ENCODE measurements at places on chromosomes 2 and 18.

GRCh38 chr2:96769814-96770213 is 9.1 kb downstream of the CNNM4 start:
- no peak for DNase-seq

DNA sequence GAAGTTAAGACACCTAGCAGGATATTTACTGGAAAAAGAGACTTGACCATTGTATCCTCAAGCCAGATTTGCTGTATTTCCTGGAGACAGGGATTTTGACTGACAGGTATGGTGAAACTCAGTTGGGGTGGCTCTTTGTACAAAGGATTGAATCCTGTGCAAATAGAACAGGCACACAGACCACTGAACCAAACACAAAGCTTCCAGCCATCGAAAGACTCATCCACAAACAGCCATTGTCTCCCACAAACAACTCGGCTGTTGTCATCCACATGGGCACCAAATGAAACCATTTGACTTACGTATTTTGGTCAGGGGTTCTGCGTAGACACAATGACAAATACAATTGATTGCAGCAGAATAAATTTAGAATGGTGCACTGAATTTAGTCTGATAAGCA is 15.9 kb downstream of the RNF152 start:
- no peak for DNase-seq

DNA sequence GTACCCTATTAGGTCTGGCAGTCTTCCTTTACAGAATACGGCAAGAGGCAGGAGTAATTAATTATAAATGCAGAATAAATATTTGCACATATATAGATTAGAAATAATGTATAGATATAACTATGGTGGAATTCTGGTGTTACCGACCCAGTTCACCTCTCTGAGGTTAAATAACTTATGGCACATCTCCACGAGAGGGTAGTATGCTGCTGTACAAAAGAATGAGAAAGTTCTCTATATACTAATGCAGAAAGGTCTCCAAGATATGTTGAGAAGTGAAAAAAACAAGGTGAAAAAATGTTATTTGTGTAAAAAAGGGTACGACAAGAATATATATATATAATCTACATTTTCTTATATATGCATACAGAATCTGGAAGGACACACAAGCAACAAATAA is 40.8 kb downstream of the MC2R start:
- DNase-seq, result no peak

DNA sequence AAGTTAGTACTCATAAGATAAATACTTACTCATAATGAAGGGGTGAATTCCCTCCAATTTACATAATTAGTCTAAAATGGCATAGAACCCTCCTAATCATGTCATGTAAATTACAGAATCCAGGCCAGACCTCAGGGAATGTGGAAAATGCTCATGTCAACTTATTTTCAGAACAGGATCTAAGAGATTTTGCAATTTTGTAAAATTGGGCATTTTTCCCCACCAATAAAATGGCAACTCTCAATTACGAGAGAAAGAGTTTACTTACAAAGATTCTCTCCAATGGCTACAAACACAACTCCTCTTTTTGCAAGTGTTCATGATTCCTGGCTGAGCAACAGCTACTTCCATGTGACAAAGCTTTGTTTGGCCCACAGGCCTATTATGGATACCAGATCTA is 33.8 kb upstream of the SP5 start:
- DNase-seq, result no peak

DNA sequence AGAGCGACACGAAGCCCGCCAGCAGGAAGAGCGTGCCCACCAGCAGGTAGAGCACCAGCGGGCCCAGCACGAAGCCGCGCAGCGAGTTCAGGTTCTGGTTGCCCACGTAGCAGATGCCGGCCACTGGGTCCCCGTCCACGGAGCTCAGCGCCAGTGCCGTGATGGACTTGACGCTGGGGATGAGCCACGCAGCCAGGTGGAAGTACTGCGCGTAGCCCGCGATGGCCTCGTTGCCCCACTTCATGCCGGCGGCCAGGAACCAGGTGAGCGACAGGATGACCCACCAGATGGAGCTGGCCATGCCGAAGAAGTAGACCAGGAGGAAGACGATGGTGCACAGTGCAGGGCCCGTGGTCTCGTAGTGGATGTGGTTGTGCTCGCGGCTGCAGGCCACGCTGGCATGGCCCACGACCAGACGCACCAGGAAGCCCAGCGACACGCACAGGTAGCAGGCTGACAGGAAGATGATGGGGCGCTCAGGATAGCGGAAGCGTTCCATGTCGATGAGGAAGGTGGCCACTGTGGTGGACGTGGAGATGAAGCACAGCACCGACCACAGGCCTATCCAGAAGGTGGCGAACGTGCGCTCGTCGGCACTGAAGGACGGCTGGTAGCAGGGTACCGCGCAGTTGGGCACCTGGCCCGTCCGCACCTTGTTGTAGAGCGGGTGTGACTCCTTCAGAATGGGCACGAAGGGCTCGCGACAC is 2.1 kb downstream of the FZD5 start:
- DNase-seq, result no peak

- DNase-seq, result no peak
These were observed at the start of gene PIEZO2 for GRCh38 chr18:11149441-11150270. Gene PIEZO2 (minus strand): TSS chr18:11149569. CDS start chr18:11148588, 981 bp downstream.

DNA sequence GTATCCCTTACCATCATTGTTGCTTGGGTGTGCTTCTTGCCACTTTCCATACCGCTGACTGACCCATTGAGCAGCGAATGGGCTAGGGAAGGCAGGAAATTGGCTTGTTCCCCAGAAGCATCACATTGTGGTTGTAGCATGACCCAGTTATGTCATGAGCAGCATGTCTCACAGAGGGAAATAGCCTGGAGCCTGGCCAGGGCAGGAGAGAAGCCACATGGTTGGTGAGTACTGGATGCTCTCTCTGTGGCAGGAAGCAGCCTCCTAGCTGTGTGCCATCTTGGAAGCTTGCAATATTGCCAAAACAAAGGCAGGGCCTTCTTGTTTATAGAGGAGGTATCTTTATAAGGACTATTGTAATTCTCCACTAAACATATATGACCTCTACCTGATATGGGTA is 482.6 kb downstream of the PIK3C3 start:
- DNase-seq, result peak; percentile 26

DNA sequence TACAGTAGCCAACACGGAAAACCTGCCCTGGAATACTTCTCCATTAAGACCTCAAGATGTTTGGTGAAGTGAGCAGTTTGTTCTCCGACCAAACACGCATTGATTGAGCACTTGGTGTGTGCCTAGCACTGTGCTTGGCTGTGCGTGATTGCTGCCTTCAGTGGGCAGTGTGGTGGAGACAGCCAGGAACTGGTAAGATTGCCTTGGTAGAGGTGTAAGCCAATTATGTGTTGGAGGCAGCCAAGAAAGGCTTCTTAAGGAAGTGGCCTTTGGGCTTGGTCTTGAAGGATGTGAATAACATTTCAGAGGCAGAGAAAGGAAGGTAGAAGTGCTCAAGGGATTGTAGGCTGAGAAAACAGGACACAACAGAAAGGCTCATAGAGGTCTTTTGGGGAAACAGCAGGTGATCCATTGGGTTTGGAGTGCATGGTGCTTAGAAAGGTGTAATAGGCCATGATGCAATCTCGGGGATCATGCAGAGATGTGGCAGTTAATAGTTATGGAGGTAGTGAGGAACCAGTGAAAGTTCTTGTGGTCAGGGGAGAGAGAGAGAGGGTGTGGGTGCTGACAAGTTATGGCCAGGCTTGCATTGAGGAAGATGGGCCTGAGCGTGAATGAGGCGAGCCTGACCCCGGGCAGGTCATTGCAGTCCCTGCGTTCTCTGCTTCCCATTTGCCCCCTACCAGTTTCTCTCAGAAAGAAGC is 6.3 kb downstream of the B3GNT2 start:
- DNase-seq, result no peak

GRCh38 chr2:8087480-8087840 is 594.4 kb upstream of the ID2 start:
- DNase-seq, result no peak

DNA sequence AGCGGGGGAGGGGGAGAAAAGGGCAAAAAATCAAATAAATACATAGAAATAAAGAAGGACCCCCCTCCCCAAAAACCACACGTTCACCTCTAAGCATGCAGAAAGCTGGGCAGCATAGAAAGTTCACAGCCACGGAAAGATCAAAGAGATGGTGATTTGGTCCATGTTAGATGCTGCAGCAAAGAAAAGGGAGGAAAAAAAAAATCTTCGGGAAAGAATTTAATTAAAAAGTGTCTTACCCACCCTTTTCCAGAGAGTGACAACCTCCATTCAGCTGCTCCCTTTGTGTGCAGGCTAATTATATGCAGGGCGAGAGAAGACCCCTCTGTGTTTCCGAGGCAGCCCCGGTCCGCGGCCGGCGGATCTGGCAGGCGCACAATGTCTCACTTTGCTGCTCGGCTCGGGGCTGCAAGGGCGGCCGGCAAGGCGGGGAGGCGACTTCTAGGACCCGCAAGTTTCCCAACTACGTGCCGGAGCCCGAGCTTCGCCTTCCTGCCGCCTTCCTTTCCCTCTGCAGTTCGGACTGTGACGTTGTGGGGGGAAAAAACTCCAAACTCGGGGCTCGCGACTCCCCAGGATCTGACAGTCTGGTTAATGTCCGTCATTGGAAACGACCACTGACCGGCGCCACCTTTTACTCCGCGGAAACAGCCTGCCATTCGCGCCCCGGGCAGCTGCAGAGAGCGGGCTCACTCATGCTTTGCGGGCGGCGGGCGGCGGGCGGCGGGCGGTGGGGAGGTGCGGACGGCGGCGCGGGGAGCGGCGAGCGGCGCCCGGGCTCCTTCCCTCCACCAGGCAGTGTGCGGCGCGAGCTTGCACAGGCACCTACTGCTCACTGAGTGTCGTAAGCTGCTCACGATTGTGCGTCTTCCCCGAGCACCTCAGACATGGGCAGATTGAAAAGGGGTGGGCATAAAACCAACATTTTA is at the start of gene LRRTM1:
Gene LRRTM1 (minus strand): TSS at position 844 of the 929 bp plus-strand sequence. CDS start 933 bp downstream, outside the sequence.
- no peak for DNase-seq

DNA sequence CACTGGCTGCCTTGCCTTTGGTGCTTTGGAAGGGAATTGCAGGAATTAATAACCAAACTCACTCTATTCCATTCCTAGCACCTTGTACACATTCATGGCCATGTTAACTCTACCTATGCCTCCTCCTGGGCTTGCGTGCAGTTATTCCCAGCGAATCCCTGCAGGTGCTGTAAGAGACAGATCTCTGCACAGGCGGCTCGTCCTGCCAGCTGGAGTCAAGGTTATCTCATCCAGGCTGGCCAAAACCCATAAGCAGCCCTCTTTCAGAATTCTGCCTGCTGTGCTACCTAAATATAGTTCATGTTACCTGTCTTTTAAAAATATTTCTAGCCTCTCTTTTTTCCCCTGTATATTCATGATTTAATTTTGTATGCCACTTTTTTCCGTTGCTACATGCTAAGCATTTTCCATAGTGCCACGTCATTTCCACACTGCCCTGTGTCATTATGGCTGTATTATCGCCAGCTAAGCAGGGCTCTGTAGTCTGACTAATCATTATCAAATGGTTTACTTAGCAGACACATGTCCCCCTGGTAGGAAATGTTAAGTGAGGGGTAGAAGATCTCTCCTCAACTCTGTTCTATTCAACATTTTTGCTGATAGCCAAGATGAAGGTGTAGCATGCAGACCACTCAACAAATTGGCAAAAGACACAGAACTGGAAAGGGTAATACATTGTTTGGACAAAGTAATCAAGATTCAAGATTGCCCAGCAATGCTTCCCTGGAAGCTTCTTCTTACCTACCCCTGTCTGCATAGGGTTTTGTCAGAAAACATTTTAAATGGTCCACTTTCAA is 79.7 kb upstream of the TAF1B start:
- no peak for DNase-seq

DNA sequence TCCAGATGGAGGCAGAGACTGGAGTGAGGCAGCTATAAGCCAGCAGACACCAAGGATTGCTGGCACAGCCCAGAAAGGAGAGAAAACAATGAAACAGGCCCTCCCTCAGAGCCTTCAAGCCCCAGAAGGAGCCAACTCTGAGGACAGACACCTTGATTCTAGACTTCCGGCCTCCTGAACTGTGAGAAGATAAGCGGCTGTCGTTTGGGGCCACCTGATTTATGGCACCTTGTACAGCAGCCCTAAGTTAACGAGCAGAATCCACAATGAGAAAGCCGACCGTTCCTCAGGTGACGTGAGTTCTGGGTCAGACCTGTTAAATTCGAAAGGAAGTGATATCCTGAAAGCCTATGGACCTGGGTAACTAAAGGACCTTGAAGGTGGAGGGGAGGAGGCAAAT is 7.3 kb upstream of the CNDP2 start:
- DNase-seq, result no peak

DNA sequence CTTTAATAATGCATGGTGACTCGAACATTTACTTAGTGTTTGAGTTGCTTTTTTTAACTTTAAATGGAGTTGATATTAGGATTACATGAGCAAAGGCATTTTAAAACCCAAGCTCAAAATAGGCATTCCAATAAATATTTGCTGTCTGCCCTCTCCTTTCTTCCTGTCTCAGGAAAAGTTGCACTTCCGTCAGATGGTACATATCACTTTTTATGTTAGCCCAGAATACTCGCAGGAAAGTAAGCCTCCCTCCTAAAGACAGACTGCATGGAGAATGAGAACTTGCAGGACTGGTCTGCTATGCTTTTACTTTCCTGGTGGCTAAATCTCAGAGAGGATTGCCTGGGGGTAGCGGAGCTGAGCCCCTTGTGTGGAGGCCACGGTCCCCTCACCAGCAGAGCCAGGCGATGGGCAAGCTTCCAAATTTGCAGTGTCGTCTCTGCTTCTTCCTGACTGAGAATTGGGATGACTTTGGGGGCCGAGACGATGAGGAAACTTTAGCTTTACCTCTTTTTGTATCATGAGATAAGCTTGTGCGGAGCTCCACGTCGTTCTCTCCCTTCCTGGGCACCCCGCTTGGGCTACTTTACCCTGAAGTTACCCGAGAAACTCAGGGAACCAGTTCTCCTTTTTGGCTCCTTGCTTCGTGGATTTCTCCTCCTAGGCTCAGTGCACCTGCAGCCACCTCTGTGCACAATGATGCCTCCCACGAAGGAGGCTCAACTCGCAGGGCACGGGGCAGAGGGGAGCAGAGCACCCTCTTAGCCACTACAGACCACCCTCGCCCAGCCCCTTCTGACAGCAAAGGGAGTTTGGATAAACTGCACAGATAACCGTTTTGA is 223.3 kb downstream of the SH3RF3 start:
- no peak for DNase-seq

DNA sequence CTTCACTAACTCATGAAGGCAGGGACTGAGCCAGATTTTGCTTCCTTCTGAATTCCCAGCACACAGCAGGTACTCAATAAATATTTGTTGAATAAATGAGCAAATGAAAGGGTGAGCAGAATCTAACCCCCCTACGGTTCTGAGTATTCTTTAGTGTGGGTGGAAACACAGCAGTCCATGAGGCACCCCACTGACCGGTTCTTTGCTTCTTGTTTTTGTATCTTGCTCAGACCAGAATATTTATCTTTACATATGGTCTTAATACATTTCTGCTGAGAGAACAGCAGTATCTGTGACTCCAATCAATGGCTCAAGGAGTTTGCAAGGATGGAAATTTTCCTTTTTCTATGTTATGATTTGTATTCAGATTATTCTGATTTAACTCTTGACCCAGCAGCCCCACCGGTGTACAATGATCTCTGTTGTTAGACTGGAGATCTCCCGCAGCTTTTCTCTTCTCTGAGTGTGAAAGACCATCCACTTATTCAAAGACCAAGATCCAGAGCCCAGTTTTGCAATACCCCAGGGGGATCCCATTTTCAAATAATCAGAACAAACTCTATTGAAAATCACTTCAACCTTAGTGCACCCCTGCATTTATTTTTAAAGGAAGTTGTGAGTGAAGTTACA is 506.5 kb upstream of the TNP1 start:
- no peak for DNase-seq

GRCh38 chr2:41869542-41870264 is 178.1 kb upstream of the PKDCC start:
- DNase-seq, result peak; percentile 48
